Right ventricle myocardium superior (tissue), 1 donor: ENCODE measurements at places on chromosomes 3 and 15.
A peak's percentile ranks its signal among the peaks of the same experiment; 100 is the strongest.

GRCh38 chr3:14521611-14522010, 18.5 kb downstream of the GRIP2 start:
- no peak for DNase-seq

GRCh38 chr3:36557021-36557707, 176.9 kb downstream of the STAC start:
- DNase-seq, result no peak

DNA sequence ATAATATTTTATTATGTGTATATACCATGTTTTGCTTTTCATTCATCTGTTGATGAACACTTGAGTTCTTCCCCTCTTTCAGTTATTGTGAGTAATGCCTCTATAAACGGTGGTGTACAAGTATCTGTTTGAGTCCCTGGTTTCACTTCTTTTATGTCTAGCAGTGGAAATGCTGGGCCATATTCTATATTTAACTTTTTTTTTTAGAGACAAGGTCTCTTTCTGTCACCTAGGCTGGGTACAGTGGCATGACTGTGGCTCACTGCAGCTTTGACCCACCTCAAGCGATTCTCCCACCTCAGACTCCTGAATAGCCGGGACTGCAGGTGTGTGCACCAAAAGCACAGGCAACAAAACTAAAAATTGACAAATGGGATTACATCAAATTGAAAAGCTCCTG, 19.9 kb downstream of the GOLM2 start:
- no peak for DNase-seq

DNA sequence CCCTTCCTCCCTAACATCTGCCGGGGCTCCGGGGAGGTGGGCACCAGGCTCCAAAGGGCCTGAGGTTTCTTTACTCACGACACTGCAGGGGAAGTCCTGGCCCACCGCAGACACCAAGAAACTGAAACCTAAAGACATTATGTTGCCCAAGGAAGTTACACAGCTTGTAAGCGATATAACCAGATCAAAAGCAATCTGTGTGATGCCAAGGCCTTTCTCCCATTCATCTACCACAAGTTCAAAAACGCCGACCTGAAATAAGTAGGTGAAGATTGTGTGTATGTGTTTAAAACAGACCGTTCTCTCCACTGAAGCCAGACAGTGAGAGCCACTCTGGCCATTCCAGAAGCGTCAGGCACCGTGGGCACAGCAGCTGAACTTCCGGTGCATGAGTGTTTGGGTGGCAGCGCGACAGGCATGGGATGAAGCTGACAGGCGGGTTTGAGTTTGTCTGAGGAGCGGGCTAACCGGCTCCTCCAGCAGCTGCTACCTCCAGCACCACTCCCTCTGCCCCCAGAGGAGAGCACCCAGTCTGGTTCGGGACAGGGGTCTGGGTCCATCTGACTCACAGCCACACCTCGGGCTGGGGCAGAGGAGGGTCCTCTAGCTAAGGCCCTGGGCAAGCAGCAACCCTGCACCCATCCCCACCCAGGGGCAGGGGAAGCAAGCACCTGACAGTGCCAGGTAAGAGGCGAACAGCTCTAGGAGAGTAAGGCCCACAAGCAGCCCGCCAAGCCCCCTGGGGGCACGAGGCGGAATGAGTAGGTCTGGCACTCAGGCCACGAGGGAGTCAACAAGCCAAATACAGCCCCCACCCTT, 1.3 kb downstream of the TNK2 start:
- DNase-seq, result peak; percentile 57

- DNase-seq, result no peak
Measured at GRCh38 chr15:54638666-54639065, 558.1 kb downstream of the RSL24D1 start.

- no peak for DNase-seq
Measured at GRCh38 chr3:112699436-112699978, 58.6 kb upstream of the CCDC80 start.

GRCh38 chr15:36941798-36942197, 158.6 kb downstream of the MEIS2 start:
- no peak for DNase-seq

GRCh38 chr3:197956626-197956988, 3.4 kb upstream of the LMLN start:
- no peak for DNase-seq

- DNase-seq, result no peak
Measured at GRCh38 chr3:148173851-148174250, 523.9 kb upstream of the AGTR1 start.

DNA sequence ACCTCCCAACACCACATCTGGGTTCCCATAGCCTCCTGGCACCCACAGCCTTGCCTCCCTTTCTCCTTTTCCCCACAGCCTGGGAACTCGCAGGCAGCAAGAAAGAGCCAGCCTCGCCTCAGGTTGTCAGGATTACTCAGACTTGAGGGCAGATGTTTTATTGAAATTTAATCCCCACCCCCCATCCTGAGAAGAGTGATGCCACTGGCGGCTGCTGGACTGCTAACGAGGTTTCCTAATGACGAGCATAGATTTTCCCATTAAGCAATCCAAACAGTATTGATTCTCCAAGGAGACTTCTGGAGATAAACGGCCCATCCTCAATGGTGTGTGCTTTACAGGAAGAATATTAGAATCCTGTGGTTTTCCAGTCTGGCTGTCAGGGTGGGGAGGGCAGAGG, 13.7 kb downstream of the SHF start:
- DNase-seq, result no peak

GRCh38 chr3:187150599-187150998, 11.3 kb upstream of the RPL39L start:
- peak; percentile 53 for DNase-seq

DNA sequence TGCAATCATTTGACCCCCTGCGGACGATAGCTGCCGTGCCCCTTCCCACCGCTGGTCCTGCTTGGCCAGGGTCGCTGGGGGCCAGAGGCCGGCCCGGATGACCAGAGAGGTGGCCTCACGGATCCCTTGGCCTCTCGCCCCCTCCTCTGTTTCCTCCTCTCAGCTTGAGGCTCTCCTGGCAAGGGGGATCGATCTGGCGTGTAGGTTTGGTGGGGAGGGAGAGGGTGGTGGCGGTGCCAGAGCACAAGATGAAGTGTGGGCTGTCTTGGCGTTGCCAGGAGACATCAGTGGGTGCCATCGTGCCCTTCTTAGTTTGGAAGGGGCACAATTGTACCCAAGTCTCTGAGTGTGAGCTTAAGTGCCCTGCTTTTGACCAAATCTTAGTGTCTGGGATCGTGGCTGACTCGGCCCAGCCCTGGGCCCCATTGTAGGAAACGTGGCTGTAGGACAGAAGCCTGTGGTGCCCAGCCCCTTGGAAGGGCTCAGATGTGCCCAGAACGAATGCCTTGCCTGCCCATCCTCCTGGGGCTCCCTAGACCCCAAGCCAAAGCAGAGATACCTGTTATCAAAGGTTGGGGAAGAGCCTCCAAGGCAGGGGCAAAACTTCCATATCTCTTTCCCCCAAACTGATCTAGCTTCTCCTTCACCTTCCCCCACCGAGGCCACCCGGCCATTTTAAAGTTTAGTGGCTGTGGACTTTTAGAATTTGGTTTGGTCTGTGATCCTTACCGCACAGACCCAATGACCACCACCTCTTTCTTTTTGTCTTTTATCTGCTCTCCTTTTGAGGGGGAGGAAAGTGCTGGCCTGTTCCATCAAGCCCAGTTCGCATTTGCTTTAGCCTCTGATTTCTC, 14.4 kb downstream of the NR2F2 start:
- no peak for DNase-seq

- DNase-seq, result no peak
Measured at GRCh38 chr15:47466357-47466756, 250.9 kb upstream of the SEMA6D start.

DNA sequence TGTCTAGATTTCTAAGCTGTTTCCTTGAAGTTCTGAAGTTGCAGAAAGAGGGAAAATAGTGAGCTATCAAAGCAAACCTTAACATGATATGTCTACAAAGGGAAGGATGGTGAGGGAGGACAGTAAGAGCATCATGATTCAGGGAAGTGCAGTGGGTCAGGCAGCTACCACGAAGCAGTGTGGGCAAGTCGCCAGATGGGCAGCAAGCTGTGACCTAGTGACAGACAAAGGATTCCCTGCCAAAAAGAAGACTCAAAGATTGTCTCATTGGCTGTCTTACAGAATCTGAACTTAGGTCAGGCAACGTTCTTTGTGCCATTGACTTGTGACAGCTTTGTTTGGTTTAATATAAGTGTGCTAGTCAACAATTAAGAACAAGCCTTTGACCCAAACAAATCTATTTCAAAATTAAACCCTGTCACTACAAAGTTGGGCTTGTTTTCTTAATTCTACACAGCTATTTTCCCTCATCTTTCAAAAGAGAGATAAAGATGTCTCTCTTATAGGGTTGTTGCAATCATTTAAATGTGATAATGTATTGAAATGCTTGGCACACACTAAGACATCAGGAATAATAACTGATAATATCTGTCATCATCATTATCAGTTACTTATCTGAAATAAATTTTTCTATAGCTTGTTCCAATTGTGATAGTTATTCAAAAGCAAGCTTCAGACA, 153.3 kb downstream of the ECT2 start:
- peak; percentile 46 for DNase-seq

- DNase-seq, result no peak
Measured at GRCh38 chr15:70195171-70195570, 97.5 kb upstream of the TLE3 start.
